Natural killer cell (primary cell): ENCODE measurements at places on chromosomes 5 and 9. TPM values are rescaled to one million over a fixed set of nuclear protein-coding genes. Genes with fewer than 3 reads are reported as not detected.

The HTR4 gene
- total RNA-seq = not detected

DNA sequence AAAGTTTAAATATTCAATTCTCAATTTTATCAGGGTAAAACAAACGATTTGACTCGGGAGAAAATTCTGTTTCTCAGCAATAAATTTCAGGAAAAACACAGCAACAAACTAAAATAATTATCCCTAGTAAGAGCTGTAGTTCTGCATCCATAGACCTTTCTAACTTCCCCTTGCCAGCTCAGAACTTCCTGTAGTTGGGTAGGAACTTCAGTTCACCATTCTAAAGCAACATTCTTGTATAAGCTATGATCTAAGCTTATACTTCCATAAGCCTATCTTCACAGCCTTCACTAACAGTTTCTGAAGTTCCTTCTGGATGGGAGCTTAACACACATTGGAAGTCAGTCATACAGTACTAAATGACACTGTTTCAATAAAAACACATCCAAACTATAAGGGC is 96.6 kb downstream of the UBAP2 start:
- DNase-seq = no peak

DNA sequence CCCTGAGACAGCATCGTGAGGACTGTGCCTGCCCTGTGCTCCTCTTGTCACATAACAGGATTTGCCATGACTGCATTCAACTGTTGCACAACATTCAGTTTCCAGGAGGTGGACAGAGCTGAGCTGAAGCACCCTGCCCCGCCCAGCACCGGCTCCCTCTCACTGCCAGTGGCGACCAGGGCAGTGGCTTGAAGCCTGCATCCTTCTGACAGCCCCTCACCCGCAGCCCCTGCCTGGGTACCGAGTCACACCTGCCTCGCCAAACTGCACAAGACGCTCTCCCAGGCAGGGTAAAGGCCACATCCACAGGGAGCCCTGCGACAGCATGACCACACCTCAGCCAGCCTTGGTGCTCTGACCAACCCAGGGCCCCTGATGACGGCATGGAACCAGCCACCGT is 59.9 kb upstream of the ZNF354A start:
- DNase-seq = no peak

The JMY gene
- total RNA-seq = 30.4 TPM

The C9 gene
- not detected for total RNA-seq

The WWC1 gene
- 0.42 TPM for total RNA-seq

- DNase-seq = no peak
Observed at GRCh38 chr5:98816582-98817222, 43.2 kb downstream of the RGMB start.

GRCh38 chr5:116448870-116449427 is 125.7 kb downstream of the SEMA6A start:
- DNase-seq = no peak

GRCh38 chr5:59640411-59640810 is 253.1 kb downstream of the PDE4D start:
- DNase-seq = no peak

GRCh38 chr9:6896562-6896961 is 138.8 kb downstream of the KDM4C start:
- DNase-seq = no peak

The C5orf34 gene
- total RNA-seq = 1.8 TPM
